ENCODE measurements at places on chromosomes 3 and 15.
A peak's percentile ranks its signal among the peaks of the same experiment; 100 is the strongest.

- no peak for DNase-seq
These were observed 1.9 kb downstream of the PIGZ start for GRCh38 chr3:196966526-196967401.

DNA sequence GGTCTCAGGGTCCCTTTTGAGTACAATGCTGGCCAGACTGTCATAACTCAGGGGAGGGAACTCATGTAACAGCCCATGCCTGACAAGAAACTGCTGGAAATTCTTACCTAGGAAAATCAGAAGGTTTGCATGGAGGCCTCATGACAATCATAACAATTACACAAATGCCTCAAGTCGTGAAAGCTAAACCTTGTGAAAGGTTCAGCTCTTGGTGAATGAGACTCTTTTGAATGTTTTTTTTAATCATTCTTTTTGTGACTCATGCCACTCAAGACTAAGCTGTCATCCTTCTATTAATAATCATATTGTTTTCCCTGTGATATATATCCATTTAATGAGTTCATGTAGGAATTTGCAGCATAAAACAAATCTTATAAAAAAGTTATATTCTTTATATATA is 61.4 kb upstream of the LEKR1 start:
- no peak for DNase-seq

DNA sequence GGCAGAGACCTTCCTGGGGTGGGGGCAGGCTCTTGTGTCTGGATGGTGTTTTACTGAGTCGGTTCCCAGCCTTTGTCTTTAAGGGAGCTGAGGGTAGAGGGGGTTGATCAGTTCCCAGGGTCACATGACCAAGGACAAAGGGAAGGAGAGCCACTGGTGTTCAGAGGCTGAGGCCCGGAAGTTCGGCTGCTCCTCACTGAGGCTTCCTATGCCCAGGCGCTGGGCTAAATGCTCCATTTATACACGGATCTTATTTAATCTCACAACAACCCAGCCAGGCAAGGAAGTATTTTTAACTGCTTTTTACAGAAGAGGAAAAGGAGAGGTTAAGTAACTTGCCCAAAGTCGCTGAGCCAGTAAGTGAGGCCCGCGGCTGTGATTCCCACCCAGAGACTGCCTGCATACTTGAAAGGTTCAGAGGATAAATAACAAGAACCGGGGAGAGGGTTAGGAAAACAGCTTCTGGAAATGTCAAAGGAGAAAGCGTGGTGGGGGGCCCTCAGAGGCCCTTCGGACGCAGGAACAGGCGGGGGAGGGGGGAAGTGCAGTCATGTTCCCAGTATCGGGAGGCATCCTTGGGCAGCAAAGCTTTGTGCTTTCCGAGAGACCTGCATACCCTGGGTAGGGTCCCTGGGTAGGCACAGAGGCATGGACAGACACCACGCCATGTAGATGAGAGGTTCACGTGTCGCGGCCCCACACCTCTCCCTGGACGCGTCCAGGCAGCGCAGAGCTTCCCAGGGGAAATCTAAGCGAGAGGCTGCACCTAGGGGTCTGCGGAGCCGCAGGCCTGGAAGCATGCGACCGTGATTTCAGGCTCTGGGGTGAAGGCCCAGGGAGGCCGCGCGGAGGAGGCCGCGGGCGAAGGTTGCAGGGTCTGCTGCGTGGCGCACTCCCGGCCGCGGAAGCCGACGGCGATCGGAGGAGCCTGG is 21.3 kb downstream of the EPHB3 start:
- DNase-seq = no peak

DNA sequence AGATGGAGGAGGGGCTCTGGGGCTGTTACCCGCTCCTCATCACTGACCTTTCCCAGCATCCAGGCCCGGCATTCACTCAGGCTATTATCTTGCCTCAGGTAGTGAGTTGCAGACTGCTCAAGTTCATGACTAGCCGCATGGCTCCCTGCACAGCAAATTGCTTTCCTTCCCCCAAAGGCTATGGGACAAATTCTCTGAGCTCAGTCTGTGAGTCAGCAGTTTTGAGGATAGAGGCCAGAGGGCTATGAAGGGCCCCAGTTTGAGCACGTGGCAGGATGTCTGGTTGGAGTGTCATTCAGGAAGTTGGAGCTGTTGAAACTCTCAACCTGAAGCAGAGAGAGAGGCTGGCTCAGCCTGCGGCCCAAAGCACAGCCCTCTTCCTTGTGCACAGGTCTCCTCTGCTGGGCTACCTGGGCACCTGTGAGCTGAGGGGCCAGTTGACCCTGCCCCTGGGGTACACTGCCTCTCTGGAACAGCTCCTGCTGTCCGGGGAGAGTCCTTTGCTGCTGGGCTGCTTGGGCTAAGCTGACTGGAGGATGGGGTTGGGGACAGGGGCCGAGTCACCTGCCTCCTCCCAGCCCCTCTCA is 7.9 kb downstream of the FAH start:
- DNase-seq = peak; percentile 40

- no peak for DNase-seq
These were observed 139.7 kb upstream of the TBL1XR1 start for GRCh38 chr3:177336873-177337450.

DNA sequence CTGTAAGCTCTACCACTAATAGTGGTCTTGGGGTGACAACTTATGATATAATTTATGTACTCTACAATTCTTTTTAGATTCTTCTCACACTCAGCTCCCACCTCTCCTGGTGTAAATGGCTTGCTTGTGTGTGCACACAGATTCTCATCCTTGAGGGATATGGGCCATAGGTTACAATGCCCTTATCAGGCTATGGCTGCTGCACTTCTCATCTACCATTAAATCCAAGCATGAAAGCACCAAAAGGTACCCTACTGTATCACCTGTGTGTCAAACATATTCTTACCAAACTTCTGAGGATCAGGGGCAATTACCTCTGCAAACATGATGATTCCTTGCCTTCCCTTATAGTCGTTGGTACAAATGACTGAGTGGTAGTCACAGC is 891.9 kb downstream of the SQOR start:
- no peak for DNase-seq
